ENCODE measurements at places on chromosomes 4 and X. TPM values are rescaled to one million over a fixed set of nuclear protein-coding genes. Genes with fewer than 3 reads are reported as not detected.

Gene PYURF
- 58.9 TPM for total RNA-seq

Gene SPANXA2
- not detected for total RNA-seq

Gene PAGE1
- total RNA-seq: not detected

Gene GSX2
- total RNA-seq: not detected

Gene IL2RG
- not detected for total RNA-seq

Gene FAT4
- 61.1 TPM for total RNA-seq

Gene PNCK
- 35.1 TPM for total RNA-seq

Gene ADAMTS3
- total RNA-seq: 10.7 TPM

Gene HSFX1
- 1.9 TPM for total RNA-seq

Gene SPRY1
- 42.0 TPM for total RNA-seq

Gene PCSK1N
- total RNA-seq: 42.8 TPM

Gene CUL4B
- total RNA-seq: 52.3 TPM

- DNase-seq: no peak
Measured at GRCh38 chrX:68571610-68572311, 72.9 kb downstream of the YIPF6 start.

DNA sequence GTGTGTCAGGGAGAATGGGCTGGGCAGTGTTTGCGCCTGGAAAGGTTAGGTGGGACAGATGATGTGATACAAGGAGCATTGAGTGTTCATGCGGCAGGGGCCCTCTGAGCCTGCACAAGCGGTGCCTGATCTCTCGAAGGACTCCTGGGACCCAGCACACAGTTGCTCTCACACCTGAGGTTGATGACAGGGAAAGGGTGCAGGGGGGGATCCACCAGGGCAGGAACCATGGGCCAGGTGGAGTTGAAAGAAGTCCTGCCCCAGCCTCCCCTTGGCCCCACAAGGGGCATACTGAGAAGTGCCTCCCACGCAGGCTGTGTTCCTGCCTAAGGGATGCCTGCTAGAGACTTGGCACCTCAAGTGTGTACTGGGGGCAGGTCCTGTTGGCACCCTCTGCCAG, 33.1 kb downstream of the TKTL1 start:
- DNase-seq: no peak

- no peak for DNase-seq
Measured at GRCh38 chr4:117001077-117001476, 84.3 kb downstream of the TRAM1L1 start.

DNA sequence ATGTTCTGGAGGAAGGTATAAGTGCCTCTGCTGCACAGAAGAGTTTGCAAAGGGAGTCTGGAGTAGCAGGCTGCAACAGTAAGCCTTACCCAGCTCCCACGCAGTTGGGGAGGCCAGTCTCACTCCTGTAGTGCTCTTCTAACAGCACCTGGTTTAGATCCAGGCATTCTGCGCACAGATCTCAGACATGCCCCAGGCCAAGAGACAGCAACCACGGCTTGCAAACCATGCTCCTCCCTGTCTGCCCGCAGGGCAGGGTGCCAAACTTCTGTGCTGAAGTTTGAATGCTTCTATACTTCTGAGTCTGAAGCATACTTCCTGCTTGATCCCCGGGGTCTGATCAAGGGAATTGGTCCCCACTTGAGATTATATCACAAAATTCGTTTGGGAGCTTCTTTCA, 106.3 kb downstream of the LINC00632 start:
- peak; percentile 27 for DNase-seq

DNA sequence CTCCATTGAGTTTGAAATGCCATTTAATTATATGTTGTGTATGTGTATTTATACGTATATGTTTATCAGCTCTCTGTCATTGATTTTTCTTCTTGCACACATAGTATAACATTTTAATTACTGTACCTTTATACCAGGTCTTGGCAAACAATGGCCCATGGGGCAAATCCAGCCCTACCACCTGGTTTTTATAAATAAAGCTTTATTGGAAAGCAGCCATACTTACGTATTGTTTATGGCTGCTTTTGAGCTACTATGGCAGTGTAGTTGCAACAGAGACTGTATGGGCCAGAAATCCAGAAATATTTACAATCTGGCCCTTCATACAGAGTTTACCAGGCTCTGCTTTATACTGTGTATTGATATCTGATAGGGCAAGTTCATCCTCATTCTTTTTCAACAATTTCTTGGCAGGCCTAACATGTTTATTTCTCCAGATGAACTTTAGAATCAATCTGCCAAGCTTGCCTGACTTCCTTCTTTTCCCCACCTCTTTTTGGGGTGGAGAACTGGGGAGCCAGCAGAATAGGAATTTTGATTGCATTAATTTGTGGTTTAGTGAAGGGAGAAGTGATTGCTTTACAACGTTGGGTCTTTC, 15.8 kb downstream of the DCUN1D4 start:
- no peak for DNase-seq

DNA sequence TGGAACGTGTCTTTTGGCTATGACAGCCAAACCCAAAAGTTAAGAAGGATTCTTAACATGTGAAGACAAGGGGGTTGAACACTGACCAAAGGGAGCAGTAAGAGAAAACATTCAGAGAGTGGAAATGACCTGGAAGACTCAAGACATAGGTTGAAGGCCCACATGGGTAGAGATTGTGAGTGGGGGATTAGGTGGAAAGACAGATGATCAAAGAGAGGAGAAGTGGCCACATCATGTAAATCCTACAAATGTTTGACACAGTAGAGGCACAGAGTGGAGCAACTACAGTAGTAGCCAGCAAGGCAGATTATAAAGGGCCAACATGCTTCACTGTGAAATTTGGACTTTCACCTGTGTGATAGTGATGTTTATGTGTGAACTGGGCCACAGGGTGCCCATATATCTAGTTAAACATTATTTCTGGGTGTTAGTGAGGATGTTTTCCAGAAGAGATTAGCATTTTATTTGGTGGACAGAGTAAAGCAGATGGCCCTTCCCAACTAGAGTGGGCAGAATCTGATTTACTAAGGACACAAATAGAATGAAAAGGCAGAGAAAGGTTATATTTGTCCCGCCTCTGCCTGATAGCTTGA, 559.3 kb downstream of the RAB28 start:
- no peak for DNase-seq

GRCh38 chr4:155033604-155034003, 174.8 kb upstream of the NPY2R start:
- no peak for DNase-seq

DNA sequence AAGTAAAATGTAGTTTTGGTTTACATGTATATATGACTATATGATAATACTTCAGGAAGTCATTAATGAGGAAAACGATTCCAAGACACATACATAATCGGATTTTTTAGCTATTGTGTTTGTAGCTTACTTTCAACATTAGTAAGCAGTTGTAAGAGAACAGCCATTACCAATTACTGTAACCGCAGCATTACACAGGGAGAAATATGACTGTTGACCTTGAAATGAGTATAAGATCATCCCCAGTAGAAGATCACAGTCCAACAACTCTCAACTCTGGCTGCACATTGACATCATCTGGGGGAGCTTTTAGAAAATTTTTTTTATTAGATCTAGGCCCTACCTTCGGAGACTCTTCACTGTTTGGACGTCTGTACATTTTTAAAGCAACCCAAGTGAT, 762.0 kb upstream of the MAGEB2 start:
- no peak for DNase-seq

DNA sequence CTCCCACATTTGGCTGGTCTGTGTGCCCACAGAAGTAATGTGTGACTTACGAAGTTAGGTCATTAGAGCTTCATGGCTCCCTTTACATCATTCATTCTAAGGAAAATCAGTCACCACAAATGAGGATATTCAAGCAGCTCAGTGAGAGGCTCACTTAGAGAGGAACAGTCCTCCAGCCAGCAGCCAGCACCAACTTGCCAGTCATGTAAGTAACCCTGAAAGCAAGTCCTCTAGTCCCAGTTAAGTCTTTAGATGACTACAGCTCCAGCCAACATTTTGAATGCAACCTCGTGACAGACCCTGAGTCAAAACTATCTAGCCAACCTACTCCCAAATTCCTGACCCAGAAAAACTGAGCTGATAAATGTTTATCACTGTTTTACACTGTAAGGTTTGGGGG, 71.3 kb downstream of the LRBA start:
- DNase-seq: no peak

- DNase-seq: no peak
Measured at GRCh38 chrX:11789809-11790208, 31.8 kb downstream of the MSL3 start.

DNA sequence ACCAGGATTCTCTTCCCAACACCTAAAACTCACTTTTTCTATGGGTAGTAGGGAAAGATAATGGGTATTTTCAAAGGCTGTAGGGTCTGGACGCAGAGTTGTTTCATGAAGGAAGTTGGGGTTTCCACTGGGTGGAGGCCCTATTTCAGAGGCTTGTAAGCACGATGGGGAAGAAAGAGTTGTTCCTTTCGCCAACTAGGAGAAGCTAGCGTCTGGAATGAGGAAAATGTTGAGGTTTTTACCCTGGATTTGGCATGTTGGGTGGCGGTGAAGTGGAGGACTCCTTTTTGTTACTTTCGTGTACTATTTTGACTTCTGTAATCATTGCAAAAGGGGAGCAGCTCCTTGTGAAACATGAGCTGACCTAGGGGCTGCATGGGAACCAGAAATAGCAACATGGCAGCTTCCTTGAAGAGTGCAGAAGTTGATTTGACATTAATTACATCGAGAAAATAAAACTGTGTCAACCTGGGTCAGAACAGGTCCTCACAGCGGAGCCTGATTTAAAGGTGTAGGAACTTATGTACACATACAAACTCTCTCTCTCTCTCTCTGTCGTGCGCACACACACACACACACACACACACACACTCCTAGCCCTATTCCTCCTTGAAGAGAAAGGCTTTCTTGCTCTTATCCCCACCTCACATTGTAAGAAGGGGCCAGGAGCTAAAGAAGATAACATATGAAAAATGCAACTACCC, 19.1 kb downstream of the VSIG4 start:
- DNase-seq: no peak

- no peak for DNase-seq
Measured at GRCh38 chr4:188779581-188779980, 640.3 kb downstream of the TRIML1 start.

DNA sequence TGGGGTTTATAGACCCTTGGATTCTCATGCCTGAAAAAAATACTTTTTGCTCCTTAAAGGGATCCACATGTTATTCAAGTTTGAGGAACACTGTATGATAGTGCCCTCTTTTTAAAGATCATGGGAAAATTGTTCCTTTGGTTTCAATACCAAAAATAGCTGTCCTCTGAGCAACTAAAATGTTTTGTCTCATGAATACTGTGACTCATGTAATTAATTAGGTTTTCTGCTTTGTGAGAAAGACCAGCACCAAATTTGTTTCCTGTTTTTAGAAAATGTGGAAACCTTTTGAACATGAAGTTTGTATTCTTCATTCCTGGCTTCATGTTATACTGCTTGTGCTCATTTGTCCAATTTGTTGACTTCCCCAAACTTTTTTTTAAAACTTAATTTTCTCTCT, 127.6 kb upstream of the SH3RF1 start:
- no peak for DNase-seq

- DNase-seq: no peak
Measured at GRCh38 chr4:38366456-38366855, 297.5 kb upstream of the KLF3 start.

- no peak for DNase-seq
Measured at GRCh38 chrX:15033917-15034316, 160.7 kb downstream of the MOSPD2 start.

- no peak for DNase-seq
Measured at GRCh38 chrX:132848296-132848970, 110.0 kb downstream of the HS6ST2 start.

DNA sequence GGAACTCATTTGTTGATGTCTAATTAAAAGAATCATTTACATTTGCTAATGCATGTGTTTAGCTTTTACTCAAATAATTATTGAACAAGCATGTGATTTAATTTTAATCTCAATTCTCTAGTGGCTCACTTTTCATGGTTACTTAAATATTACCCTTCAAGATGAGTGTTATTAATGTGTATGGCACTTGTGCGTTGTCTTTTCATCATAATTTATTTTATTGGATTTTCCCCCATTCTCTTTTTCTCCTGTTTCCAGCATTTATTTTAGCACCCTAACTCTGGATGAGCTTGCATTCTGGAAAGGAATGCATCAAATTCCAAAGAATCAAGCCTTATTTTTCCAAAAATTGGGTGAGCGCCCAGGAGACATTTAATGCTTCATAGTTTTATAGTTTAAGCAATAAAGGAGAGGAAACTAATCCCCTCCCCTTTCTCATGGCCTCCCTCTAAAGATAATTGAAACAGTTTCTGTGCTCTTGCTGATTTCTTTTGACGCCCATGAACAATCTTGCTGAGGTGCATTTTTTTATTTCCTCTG, 191.1 kb upstream of the FAT4 start:
- no peak for DNase-seq

DNA sequence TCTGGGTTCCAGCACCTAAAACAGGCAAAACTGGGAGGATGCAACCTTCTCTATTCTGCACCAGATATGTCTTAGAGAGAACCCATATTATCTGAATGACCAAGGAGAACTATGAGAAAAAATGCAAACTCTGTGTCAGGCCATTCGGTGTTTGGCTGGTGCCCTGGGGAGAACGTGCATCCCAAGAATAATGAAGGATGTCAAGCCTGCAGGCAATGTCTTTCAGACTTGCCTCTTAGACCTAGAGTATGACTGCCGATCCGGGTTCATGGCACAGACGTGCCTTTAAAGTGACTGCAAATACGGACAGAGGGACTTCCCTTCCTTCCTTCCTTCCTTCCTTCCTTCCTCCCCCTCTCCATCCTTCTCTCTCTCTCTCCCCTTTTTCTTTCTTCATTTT, 6.9 kb downstream of the XAGE1B start:
- no peak for DNase-seq

DNA sequence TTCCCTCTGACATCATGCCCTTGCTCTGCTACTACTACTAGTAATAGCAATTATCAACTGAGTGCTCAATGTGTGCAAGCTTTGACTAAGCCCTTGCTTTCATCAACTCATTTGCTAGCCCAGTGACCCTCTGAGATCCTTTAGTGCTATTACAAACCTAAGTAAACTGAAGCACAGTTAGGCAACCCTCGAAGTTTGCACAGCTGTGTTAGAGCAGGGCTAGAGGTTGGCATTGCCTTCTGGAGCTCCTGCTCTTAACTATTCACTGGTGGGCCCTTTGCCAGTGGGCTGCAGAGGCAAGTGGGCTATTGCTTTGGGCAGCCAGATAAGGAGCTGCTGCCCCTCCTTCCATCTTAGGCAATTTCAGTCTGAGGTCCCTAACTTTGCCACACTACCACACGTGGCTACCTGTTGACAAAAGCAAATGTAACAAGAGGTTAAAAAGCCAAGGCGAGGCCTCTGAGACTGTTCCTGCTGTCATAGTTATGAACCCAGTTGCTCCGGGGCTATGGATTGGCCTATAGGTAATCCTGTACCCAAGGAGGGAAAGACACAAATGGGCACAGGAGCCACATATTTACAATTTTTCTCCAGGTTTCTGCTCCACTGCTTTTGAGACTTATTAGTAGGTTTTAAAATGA, 41.5 kb upstream of the ANKRD50 start:
- no peak for DNase-seq
